ENCODE measurements at places on chromosomes 7 and 10.

- DNase-seq, result no peak
Measured at GRCh38 chr10:49667991-49668390, 11.5 kb upstream of the C10orf53 start.

DNA sequence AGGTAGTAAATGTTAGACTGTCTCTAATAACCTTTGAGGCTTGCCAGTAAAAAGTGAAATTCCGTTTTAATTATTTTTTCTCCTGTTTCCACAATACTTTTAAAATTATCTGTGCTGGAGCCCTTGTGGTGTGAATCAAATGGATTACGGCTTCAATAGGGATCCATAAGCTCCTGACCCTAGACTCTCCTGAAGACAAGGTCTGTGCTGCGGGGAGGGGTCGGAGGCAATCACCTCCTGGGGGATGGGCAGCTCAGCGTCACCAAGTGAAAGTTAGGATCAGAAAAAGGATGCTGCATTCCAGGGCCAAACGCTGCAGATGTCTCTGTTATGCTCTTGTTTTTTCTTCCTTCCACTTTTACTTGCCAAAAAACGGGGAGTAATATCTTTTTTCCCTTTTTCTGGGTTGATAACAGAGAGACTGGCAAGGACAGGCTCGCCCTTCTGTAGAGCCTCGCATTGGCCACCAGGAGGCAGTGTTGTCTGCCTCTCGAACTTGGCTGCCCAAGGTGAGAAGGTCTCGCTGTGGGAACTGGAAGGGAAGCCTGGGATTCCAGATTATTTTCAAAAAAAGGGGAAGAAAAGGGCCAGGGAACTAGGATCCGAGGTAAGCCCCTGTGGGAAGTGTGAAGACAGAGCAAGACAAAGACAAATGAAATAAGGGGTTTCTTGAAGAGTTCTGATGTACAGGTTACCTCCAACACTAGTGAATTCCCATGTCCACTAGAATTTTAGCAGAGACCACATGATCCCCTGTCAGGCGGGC is 621.9 kb downstream of the ACTR3B start:
- DNase-seq, result no peak

- DNase-seq, result no peak
Measured at GRCh38 chr7:30752979-30753378, 1.0 kb downstream of the INMT start.

- no peak for DNase-seq
Measured at GRCh38 chr10:118528426-118528825, 67.0 kb downstream of the PRLHR start.

DNA sequence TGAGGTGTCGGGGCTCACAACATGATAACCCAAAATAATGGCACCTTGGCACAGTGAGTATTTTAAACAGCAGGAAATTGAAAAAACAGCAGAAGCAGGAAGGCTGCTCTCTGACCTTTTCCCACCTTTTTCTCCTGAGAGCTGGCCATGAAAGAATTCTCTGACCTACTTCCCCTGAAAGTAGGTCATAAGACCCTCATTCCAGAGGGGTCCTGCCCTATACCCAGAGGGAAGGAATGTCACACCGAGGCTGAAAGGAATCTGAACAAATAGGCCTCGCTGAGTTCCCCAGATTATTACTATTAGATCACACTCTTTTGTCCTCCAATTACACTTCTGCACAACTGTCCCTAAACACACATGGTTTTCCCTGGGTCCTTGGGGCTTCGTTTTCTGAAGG is 18.8 kb downstream of the CPVL start:
- DNase-seq, result no peak

All from T-helper 2 cell treated with Interferon-gamma antibody and Interleukin-4, amounts not matched to agents 5 μg/mL and 100 μg/mL, for 36 hours (primary cell).